Hindlimb muscle (tissue), 1 donor: ENCODE measurements at places on chromosomes 16 and 17. TPM values are rescaled to one million over a fixed set of nuclear protein-coding genes. Genes with fewer than 3 reads are reported as not detected.

The RAPGEFL1 gene
- 7.7 TPM for polyA plus RNA-seq

DNA sequence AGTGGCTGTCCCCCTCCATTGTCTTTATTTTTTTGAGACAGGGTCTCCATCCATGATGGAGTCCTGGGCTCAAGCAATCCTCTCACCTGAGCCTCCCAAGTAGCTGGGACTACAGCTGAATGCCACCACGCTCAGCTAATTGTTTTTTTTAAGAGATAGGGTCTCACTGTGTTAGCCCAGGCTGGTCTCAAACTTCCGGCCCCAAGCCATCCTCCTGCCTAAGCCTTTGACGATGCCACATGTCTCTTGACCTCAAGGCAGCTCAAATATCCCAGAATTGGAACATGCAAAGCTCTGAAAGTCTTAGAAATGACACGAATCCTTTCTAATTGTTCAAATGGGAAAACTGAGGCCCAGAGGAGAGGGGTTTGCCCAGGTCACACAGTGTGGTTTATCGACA lies 75.4 kb upstream of the ZNF423 start:
- DNase-seq, result no peak

DNA sequence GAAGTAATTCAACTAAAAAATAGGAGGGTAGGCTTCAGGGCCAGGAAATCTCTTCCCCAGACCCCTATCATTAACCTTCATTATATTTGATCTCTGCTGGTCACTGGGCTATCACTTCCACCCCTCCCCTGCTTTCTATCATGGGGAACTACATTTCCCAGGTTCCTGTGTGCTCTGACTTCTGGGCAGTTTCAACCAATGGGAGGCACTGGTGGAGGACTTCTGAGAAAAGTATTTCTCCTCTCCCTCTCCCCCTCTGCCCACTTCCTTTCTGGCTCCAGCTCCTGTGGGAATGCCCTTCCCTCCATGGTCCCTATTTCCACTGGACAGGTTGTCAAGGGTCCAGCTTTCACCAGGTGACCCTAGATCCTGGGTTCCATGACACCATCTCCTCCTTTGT lies 364.4 kb downstream of the C16orf95 start:
- no peak for DNase-seq

DNA sequence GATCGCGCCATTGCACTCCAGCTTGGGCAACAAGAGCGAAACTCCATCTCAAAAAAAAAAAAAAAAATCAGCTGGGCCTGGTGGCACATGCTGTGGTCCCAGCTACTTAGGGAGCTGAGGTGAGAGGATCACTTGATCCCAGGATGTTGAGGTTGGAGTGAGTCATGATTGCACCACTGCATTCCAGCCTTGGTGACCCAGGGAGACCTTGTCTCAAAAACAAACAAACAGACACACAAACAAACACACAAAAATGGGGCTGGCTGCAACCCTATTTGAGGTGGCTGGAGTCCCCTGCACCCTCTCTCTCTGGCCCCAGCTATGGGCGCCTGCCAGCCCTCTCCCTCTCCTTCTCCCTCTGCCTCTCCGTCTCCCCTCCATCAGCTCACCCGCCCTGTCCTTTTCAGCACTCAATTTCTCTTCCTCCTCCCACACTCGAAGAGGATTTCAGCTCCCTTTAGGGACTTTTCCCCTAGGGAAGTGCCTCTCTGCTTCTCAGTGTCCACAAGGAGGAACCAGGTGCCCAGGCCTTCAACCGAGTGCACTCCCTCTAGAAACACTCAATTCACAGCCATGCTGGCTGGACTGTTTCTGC lies 17.5 kb upstream of the TFAP4 start:
- no peak for DNase-seq

The TNK1 gene
- 0.66 TPM for polyA plus RNA-seq

GRCh38 chr16:58475091-58475619 lies 24.8 kb upstream of the NDRG4 start:
- DNase-seq, result no peak

GRCh38 chr16:87927195-87927562 lies 9.2 kb downstream of the CA5A start:
- DNase-seq, result no peak

The RHOT2 gene
- 68.7 TPM for polyA plus RNA-seq

The TNP2 gene
- polyA plus RNA-seq, result not detected

The ABCC12 gene
- 0.10 TPM for polyA plus RNA-seq

DNA sequence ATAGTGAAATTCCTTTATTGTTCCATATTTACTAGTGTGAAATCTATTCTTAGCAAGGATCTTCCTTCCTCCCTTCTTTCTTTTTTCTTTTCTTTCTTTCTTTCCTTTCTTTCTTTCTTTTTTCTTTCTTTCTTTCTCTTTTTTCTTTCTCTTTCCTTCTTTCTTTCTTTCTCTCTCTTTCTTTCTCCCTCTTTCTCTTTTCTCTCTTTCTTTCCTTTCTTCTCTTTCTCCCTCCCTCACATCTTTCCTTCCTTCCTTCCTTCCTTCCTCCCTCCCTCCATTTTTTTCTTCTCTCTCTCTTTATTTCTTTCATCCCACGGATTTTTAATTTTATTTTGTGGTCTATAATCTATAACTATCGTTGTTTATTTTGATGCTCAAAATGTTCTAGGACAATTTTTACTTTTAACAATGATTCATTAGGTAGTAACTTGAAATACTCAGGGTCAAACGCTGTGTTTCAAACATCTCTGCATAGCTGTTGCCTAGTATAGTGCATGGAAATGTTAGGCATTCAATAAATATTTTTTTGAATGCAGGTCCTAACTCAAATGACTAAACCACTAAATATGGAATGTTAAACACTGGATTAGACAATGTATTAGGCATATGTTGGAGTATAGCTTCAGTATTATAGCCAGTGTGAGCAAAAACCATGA lies 178.3 kb downstream of the MAP2K6 start:
- DNase-seq, result no peak

GRCh38 chr17:55518510-55518909 lies 7.3 kb upstream of the SMIM36 start:
- DNase-seq, result no peak

DNA sequence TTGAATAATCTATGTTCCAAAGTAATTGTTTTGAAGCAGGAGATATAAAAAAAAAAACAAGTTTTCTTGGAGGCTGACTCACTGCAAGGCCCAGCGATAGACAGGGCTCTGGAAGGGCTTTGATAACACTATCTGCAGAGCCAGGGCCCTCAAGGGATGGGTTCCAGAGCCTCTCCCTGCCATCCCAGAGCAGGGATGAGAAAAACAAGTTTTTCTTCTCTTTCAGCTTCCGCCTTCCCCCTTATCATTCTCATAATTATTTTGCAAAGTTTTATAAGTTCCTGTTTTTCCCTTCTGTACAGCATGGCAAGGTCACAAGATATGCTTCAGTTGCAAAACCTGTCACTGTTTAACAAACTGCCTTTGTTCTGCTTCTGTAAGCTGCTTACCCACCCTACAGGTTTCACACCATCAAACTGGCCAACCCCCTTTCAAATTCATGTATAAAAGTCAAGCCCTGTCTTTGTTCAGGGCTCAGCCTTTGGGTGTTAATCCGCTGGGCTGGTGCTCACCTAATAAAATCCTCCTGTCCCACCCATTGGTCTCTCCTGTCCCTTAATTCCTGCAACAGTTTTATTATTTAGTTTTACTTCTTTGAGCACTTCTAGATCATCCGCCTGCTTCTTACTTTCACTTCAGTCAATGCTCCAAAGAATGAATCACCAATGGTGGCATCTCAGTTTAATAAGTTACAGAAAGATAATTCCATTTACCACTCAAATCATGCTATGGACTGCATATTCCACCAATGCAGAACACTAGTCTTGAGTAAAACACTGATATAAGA lies 5.6 kb upstream of the THUMPD1 start:
- no peak for DNase-seq

DNA sequence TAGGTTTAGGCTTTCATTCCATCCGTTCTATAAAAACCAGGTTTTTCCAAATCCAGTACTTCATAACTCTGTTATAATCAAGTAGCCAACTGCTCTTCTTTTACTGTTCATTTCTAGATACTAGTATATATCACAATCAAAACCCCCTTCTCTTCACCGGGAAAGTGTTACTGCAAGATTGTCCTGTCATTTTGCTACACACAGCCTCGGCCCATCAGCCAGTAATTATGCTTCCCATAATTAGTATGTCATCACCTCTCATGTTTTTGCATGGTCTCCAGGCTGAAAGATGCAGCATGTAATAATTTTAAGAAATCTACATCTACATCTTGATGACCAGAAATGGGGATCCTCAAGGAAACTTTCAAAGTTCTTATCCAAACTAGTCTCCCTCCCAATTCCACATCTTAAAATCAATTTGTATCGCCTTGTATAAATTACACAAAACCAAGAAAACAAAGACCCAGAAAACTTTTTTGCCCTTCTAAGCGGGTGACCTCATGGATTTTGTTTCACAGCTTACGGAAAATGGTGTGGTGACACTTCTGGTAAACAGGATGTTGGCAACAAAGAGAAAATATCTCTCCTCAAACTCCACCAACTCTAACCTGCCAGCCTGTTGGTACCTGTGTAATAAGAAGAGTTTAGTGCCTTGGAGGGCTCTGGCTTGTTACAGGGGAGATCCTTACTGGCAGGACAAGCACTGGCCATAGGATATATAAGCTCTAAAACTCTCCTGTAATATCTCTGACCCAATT lies 9.3 kb downstream of the TACO1 start:
- DNase-seq, result no peak

DNA sequence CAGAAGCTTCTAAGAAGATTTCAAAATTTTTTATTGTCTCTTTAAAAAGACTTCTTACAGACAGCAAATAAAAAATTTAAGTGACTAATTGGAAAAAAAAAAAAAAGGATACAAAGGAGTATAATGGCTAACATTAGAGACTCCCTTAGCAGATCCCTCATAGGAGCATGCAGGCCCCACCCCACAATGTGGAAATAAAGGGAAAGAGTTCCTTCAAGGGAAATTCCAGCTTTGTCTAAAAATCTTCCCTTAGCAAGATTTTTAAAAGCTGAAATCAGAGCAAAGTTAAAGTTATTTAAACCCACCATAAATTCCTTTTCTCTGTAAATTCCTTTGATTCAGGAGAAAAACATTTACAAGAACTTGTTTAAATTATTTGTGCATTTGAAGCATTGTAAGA lies 32.5 kb upstream of the NOS2 start:
- no peak for DNase-seq

The PRAC1 gene
- not detected for polyA plus RNA-seq

DNA sequence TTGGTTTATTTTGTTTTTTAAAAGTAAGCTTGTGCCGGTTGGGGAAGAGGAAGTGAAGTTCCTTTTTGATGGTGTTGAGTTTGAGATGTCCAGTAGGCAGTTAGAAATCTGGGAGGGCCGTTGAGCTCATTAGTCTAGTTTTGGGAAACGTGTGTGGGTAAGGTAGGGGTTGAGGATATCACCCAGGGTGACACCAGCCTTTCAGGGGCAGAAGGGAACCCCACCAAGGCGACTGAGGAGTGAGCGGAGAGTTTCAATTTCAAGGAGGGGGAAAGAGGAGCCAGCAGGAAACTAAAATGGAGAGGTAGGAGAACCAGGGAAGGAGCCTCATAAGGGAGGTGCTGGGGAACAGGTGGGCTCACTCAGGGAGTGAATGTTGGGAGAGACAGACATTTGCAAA lies 22.7 kb downstream of the HAPSTR1 start:
- no peak for DNase-seq

- DNase-seq, result no peak
These were observed 23.5 kb downstream of the UBALD1 start for GRCh38 chr16:4591191-4591590.

GRCh38 chr17:11330826-11331225 lies 89.8 kb downstream of the SHISA6 start:
- DNase-seq, result peak; percentile 59

The PRAC2 gene
- not detected for polyA plus RNA-seq

The KIF19 gene
- 2.0 TPM for polyA plus RNA-seq

DNA sequence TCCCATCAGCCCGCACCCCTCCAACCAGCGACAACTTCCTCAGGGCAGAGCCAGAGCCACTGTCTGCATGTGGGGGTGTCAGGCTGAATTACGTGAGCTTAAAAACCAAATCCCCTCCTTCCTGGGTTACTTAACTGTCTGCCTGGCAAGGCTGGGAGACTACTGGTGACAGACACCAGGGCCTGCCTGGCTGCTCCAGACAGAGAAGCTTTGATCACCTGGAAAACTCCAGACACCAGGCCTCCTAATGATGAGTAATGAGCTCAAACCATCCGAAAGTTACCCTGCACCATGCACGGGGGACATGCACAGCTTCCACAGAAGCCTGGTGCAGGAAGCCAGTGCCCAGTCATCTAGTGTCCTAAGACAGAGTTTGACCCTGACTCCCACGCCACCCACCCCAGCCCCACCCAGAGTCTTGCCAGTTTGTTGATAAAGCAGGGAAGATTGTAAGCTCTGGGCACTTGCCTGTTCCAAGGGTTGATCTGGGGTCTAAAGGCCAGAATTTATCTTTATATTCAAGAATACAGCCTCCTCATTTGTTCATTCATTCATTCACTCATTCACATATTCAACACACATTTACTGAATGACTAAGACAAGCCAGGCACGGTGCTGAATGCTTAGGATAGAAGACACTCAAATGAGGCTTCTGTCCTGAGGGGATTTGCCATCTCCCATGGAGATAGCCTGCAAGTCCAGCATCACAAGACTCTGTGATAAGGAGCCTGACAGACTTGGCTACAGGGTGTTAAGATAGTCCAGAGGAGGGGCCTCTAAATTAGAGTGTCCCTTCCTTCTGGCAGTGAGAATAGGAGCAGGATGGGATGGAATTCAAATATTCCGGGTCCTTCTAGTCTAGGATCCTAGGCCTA lies 7.2 kb upstream of the CCDC182 start:
- DNase-seq, result no peak

The C17orf113 gene
- 1.8 TPM for polyA plus RNA-seq

GRCh38 chr16:85402910-85403692 lies 210.0 kb upstream of the GSE1 start:
- no peak for DNase-seq

The RNU2-1 gene
- polyA plus RNA-seq, result 2.1 TPM

- DNase-seq, result no peak
These were observed 11.4 kb upstream of the C1QL1 start for GRCh38 chr17:44979426-44979995.

GRCh38 chr17:3845291-3845620 lies 790 bp downstream of the NCBP3 start:
- no peak for DNase-seq

DNA sequence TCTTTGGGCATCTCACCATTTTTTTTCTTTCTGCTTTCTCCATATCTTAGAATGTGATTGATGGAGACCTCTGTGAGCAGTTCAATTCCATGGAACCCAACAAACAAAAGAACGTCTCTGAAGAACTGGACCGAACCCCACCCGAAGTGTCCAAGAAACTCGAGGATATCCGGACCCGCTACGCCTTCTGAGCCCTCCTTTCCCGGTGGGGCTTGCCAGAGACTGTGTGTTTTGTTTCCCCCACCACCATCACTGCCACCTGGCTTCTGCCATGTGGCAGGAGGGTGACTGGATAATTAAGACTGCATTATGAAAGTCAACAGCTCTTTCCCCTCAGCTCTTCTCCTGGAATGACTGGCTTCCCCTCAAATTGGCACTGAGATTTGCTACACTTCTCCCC lies 48.0 kb downstream of the SF3B3 start:
- no peak for DNase-seq

DNA sequence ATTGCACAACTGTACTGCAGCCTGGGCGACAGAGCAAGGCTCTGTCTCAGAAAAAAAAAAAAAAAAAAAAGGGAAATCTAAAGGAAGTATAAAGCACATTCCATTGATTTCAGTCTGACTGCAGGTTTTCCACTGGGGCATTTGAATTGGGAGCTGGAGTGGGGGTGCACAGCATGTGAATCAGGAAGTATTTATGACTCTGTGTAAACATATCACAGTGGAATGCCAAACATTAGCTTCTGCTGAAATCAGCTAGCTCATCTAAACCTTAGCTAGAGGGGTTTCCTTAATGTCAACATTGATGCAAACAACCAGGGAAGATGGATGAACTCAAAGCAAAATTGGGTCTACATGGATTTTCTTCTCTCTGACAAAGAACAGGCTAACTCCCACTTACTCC lies 641.0 kb upstream of the EEF2KMT start:
- DNase-seq, result no peak
